ENCODE measurements at places on chromosomes 7 and 10.

DNA sequence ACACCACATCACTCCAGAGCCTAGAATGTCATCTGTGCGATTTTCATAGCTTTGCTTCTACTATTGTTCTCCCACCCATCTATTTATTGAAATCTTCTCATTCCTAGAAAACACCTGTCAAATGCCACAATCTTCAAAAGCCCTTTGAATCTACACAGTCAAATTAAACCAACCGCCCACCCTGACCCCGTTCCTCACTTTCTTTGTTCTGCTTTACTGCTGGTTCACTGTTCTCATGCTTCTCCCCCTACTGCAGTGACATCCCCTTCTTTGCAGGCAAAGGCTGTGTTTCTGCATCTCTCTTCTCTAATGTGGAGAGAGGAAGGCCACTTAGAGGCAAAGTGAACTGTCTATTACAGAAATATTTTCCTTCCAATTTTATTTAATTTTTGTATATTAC lies 152.4 kb upstream of the NEBL start:
- no peak for DNase-seq

- no peak for DNase-seq
Measured at GRCh38 chr7:134509010-134509409, 18.4 kb upstream of the AKR1B10 start.

GRCh38 chr7:88090671-88091070 lies 129.2 kb downstream of the SRI start:
- DNase-seq = no peak

- no peak for DNase-seq
Measured at GRCh38 chr10:111698711-111699110, 484.9 kb downstream of the GPAM start.

DNA sequence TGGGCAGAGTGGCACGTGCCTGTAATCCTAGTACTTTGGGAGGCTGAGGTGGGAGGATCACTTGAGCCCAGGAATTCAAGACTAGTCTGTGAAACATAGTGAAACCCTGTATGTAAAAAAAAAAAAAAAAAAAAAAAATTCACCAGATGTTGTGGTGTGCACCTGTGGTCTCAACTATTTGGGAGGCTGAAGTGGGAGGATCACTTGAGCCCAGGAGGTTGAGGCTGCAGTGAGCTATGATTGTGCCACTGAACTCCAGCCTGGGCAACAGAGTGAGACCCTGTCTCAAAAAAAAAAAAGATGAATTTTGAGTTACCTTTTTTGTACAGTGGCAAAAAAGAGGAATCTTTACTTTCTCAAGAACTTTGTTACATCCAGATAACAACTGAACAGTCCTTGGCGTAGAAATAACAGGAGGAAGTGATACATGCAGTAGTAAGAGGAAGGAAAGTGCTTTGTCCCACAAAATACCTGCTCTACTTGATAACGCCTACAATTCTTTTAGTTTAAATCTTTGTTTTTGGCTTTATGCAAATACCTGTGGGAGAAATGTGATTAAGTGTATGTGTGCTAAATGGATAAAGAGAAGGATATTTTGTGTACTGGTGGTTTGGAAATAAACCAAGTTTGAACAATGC lies 29.3 kb downstream of the SPAG6 start:
- no peak for DNase-seq

Data from D721Med (cell line).